Prostate gland (tissue), 2 donors: ENCODE measurements at places on chromosomes 3 and 15. TPM values are rescaled to one million over a fixed set of nuclear protein-coding genes. Genes with fewer than 3 reads are reported as not detected.

DNA sequence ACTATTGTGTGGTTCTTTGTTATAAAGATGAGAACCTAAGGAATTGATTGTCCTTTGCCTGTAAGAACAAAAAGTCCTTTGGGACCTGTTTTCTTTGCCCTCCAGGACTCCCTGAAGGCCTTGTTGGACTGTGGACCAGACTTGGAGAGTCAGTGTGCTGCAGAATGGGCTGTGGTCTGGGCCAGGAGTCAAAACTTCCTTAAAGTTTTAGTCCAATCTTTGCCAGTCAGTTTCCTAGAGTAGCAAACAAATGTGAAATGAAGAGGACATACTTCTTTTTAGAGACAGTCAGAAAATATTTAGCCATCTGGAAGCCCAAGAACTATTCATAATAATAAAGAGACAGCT, 45.4 kb downstream of the PDE8A start:
- no peak for DNase-seq

DNA sequence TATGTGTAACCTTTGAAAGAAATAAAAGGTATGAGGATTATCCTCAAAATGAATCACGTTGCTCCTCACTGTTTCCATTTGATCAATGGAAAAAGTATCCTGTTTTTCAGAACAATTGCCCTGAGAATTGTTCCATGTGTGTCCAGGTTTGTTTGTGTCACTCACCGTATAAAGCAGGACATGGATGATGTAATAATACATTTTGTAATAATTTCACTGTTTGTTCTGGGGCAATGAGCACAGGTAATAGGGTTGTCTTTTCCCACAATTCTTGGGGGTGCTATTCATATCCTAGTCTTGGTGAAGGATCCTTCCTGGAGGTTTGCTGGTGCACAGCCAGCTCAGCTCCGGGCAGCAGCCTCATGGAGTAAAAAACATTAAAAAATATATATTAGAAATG, 510.8 kb upstream of the MCTP2 start:
- DNase-seq: no peak

GRCh38 chr15:91919014-91919534, 65.6 kb downstream of the SLCO3A1 start:
- no peak for DNase-seq

- DNase-seq: no peak
These were observed 4.9 kb downstream of the TM6SF1 start for GRCh38 chr15:83112233-83112955.

GRCh38 chr3:51799879-51800749, 21.1 kb upstream of the IQCF6 start:
- peak; percentile 11 for DNase-seq

GRCh38 chr3:72739531-72740466, 108.4 kb downstream of the SHQ1 start:
- peak; percentile 62 for DNase-seq

DNA sequence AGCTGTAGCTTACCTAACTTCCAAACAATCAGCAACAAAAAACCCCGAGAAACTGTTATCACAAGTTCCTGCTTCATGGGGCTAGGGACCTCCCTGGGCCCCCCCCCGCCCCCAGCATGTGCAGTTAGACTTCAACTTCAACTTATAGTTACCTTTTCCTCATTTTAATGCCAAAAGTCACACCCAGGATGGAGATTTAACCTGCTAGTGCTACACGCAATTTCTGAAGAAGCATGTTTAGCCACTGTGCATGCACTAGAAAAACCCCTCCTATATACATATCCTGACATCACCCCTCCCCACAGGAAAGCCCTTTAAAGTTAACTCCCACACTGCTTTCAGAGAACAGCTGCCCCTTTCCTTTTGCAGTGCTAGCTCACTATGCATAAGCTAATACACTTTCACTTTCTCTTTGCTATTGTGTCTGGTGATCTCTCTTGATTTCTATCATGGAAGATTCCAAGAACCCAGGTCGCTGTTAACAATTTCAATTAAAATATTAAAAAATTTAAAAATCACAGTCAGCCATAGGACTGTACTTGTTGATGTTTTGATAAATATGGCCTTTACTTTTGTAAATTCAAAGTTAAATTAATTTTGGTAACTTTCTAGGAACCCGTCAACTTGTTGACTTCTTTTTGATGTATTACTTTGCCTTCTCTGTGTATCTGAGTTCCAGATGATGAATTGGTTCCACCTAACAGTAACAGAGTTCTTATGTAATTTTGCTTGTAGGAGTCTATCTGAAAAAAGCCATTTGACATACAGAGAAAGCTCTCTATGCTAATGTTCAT, 75.2 kb upstream of the ACAD9 start:
- DNase-seq: no peak

GRCh38 chr3:131033480-131034080, 6.9 kb downstream of the NEK11 start:
- DNase-seq: no peak

DNA sequence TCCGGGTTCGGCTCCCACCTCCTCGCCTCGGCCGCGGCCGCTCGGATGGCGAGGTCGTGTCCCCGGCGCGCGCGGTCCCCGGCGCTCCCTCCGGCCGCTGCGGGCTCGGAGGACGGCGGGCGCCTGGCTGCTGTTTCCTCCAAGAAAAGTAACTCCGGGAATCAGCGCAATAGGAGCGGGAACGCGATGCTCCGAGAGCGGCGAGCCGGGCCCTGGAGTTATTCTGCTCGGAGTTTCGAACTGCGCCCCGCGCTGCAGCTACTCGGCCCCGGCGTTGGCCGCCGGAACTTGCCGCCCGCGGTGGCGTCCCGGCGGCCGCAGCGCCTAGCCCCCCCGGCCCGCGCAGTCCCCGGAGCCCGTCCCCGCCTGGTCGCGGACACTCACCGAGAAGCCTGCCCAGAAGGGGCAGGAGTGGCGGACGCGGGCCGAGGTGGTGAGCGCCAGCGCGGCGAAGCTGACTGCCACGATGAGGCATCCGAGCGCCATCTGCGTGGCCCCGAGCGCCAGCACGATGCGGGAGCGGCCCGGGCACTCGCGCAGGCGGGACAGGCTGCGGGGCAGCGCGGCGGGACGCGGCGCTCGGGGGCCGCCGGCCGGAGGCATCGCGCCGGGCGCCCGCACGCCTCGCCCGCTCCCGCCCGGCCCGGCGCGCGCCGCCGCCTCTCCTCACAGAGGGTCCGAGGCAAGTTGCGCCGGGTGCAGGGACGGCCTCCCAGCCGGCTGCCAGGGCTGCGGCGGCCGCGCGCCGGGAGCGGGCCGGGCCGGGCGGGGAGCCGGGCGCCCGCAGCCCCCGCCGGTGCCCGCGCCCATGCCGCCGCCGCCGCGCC, 251.9 kb downstream of the TJP1 start:
- DNase-seq: no peak

DNA sequence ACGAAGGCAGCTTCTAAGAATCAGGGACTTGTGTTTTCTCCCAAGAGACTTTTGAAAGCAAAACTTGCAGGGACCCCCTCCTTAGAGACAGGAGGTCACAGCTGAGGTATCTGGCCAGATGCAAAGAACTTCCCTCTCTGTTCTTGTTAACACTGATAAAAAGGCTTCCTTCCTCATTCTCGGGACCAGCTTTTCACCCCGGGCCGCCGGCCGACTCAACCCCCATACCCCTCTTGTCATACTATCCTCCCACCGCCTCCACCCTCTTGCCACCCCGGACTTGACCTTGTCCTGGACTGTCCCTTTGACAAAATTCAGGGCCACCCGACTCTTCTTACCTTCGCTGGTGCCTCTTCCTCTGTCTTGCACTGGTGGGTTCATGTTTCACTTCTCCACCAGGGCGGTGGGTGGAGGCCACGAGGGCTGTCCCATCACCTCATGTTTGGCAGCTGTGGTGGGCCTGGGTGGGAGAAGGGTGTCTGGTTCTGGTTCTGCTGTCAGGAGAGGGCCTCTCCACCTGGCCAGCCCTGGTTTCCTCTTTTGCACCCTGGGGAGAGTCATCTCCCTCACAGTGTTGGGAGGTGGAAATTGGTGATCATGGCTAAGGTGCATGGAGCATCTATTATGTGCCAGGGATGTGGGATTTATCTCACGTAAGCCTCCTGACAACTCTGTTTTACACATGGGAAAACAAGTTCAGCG, 32.5 kb downstream of the BHLHE40 start:
- no peak for DNase-seq

DNA sequence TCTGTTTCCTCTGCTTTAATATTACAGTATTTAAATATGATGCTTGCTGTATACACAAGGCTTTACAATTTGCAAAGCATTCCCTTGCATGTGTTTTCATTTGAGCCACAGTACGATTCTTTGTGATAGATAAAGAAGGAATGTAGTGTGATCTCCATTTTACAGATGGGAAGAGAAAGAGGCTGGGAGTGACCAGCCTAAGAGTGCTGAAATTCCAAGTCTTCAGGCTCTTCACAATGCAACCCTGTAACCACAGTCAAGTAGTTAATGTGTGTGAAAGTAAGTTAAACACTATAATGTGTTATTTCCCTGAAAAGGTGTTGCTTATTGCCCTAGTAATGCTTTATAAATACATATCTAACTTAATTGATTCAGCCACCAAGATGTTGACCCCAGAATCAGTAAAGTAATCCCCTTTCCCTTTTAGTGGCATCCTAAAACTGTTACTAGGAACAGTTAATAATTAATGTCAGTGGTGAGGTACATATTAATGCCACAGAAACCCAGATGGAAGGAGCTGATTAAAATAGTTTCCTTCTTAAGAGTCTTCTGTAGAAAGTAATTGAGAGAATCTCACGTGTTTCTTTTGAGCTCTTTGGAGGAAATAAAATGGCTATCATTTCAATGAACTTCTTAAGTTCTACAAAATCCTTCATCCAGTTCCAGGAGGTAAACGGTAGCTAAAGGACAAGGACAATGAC, 110.4 kb downstream of the IL12A start:
- no peak for DNase-seq

- DNase-seq: no peak
These were observed 53.0 kb upstream of the MME start for GRCh38 chr3:155026999-155027591.

DNA sequence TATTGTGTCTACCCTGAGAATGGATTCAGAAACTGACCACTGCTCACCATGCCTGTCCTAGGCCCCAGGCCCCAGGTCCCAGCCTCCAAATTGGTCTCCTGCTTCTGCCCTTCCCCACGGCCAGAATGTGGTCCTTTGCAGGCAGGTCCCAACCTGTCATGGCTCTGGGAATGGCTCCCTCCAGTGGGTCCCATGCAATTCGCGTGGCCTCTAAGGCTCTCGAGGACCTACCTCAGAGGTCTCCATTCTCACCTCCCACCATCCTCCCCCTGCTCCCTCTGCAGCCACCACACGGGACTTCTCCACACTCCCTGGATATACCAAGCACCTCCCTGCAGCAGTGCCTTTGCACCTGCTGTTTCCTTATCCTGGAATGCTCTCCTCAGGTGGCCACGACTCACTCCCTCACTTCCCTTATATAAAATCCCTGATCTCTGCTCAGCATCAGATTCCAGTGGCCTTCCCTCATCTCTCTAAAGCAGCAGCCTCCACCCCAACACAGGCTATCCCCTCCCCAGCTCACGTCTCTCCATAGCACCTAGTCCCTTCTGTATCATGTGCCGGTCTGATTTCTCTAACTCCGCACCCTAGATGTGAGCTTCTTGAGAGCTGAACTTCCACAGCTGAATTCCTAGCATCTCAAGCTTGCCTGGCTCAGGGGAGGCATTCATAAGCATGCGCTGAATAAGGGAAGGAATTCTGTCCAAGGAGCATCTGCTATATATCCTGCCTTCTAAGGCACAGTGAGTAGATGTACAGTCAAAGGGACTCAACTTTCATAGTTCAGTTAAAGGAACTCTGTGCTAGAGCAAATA, 56.9 kb downstream of the ARRDC4 start:
- DNase-seq: no peak

LRRIQ4 gene
- not detected for total RNA-seq

ZPLD1 gene
- total RNA-seq: not detected

FOXB1 gene
- total RNA-seq: not detected

PPP2R3A gene
- total RNA-seq: 9.0 TPM

GHSR gene
- not detected for total RNA-seq

OR5K2 gene
- not detected for total RNA-seq
